ENCODE measurements at places on chromosomes 7 and 10.

DNA sequence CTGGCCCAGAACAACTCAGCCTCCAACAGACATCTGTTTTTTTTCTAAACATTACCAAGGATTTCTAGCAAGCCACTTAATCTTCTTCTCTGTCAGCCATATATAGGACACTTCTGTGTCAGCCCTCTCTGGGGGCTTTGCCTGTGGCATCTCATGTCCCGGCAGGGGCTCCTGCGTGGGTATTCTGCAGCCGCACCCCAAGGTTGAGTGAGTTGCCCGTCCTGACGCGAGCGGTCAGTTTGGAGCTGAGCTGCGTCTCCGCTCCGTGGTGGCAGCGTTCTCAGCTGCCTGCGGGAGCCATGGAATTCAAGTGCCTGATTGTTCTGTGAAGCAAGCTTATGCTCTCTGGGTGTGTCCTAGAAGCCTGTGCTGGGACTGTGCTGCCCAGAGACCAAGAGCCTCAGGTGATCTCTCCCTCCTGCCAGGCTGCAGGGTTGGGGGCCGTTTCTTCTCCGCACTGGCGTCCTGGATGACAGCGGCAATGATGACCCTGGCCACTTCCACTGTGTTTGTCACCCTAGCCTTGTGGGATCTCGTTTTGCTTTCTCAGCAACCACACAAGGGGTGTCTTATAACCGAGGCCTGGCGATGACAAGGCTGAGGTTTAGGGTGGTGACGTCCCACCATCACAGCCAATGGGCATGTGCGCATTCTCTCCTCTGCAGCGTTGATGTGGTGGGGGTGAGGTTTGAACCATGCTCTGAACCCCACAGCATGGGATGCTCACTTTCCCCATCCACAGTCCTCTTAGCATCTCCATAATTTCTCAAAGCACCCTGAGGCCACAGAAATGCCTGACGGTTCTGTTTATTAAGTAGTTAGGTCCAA lies 612.6 kb upstream of the FOXK1 start:
- DNase-seq = no peak

DNA sequence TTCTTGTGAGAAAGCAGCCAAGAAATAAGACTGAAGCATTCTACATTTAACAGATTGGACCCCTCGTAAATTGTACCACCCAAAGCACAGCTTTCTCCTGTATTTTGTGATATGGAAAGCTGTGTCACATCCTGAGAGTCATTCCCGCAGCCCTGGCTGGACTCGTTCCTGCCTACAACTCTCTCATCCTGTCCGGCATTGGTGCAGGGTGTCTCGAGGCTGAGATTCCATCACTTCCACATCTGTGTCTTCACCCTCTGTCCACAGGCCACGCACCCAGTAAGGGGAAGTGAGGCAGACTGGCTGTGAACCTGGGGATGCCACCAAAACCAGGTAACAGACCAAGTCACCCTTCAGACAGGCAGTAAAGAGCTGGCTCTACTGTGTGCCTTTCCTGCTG lies 146.2 kb upstream of the KLF6 start:
- no peak for DNase-seq

DNA sequence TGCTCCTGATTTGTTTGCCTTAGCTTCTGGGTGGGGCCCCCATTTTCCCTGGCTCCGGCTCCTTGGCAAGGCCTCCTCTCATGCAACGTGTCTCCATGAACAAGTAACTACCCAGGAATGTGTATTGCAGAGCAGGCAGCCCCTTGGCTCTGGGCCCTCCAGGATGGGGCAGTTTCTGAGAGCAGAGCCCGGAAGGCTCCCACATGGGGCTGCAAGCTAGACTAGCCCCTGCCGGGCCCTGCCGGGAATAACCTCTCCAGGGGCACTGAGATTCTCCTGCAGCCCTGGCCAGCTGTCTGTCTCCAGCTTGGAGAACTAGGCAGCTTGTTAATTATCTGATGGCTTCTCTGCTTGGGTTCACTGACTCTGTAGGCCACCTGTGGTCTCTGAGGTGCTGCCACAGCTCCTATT lies 184.0 kb upstream of the INHBA start:
- DNase-seq = no peak

DNA sequence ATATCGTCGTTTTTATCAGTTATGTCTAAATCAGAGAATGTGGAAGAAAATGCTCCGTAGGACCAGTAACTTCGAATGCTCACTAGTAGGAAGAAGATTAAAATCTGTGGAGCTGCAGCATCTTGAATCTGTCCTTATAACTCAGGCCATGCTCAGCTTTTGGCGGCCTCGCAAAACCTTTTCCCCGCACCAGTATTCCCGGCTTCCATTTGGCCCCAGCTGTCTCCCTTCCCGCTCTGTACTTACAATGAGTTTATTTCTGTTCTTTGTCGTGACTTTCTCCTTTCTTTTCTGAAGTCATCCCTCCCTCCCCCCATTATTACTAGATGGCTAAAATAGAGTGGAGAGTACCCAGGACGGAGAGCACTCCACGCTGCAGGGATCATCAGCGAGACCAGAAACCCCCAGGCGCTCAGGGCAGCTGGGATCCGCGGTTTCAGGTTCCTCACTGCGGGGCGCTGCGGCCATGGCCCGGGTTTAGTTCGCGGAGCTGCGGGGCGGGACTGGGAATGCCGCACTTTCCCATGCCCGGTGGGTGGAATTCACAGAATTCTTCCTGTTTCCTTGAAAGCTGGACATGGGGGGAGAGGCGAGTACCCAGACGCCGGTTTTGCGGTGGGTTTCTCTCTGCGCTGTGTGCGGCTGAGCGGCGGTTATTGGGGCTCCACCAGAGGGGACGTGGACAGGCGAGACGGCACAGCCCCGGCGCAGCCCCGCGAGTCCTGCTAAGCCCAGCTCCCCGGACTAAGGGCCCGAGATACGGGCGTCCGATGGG lies 183.5 kb downstream of the POM121L12 start:
- DNase-seq = no peak

DNA sequence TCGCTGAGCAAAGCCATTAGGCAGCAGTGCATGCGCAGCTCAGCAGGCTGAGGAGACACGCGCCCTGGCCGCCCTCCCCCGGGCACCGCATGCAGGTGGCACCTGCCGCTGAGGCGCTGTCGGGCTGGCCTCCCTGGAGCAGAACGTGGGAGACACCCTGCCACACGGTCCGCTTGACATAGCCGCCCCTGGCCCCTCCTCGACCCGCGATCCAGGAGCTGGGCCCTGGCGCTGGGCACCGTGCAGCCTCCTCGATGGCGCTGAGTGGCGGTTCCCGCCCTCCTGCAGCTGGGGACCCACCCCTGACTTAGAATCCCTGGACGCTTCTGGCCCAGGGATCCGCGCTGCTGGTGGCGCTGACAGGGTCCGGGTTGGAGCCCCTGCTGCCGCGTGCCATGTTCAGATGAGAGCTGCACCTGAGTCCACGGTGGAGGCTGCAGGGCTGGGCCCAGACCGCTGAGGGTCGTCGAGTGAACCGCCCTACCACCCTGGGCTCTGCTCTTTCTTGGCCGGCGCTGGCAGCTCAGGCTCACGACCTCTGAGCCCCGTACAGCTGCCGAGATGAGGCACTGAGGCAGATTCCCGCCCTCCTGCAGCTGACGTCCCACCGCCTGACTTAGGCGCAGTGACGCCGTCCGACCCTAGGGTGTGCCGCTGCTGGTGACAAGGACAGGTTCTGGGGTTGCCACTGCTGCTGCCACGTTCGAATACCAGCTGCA lies 116.8 kb downstream of the OR13A1 start:
- no peak for DNase-seq

DNA sequence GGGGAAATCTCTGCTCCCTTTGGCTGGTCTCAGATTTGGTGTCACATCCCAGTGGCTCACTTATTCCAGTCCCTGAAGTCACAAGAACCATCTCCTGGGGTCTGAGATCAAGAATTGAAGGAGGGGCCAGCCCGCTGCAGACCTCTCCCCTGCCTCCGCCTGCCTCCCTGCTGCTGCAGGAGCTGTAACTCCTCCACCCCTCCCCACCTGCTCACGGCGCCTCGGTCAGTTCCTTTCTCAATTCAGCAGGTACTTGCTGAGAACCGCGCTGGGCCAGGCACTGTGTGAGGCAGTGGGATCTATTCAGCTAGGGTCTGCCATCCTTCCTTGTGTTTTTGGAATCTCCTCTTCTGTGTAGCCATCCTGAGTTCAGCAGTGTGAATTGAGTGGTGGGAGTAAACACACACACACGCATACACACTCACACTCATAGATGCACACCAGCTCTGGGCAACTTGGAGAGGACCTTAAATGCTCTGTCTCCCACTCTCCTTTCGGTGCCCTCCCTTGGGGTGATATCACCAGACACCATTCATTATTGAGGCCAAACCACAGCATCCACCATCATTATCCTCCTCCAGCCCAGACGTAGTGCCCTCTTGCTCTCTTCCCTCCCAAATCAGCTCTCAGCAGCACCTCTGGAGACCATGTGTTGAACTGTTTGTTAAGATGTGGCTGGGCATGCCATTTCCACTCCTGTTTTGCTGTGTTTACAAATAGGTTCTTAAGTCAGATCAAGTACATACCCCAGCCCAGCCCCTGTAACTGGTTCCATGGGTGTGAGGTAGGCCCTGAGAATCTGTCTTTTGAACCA lies 22.0 kb upstream of the ANKRD2 start:
- no peak for DNase-seq

DNA sequence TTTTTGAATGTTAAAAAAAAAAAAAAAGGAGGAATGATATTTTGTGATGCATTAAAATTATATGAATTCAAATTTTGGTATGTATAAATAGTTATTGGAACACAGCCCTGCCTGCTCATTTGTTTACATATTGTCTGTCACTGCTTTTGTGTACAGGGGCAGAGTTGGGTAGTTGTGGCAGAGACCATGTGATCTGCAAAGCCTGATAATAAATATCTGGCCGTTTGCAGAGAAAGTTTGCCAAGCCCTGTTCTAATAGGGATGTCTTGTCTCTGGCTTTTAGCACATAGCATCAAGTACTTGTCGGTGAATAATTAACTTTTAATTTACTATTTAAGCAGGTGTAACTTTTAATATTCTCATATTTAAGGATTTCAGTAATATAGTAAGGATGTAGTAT lies 19.8 kb downstream of the TSPAN13 start:
- no peak for DNase-seq

- no peak for DNase-seq
Observed at GRCh38 chr10:114283535-114284234, 44.6 kb downstream of the VWA2 start.

- DNase-seq = no peak
Observed at GRCh38 chr10:57507788-57508187, 759.9 kb downstream of the IPMK start.

- no peak for DNase-seq
Observed at GRCh38 chr7:159142730-159143129, 1.9 kb downstream of the VIPR2 start.

DNA sequence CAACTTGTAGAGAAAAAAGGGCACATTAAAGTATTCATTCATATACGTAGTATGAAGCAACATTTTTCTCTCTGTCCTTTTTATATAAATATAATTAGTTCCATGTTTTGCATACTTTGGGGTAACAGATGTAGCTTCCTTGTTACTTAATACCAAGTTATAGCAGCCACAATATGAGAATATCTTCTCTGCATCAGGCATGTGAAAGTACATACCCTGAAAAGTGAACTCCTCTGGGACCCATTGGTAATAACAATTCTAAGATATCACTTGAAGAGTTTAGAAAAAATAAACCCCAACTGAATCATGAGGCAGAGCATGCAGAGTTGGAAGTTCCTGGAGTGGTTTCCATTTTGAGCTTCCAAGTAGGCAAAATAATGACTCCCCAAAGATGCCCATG lies 2.4 kb upstream of the CRPPA start:
- DNase-seq = no peak

DNA sequence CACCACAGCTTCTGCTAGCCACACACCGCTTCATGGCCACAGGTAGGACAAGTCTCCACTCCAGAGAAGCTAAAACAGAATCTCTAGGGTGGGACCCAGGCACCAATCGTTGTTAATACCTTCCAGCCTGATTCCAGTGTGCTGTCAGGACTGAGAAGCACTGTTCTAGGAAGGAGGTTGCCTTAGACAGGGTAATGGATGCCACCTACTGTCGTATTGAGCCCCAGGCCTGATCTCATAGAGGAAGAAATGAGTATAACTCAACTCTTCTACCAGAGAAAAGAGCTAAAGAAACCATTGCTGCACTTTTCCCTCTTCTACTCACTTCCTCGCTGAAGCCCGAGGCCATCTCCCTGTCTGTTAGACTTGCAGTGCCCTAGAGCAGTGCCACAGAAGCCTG lies 31.8 kb downstream of the CNNM1 start:
- no peak for DNase-seq

GRCh38 chr10:121687095-121687813 lies 89.0 kb upstream of the FGFR2 start:
- DNase-seq = no peak

DNA sequence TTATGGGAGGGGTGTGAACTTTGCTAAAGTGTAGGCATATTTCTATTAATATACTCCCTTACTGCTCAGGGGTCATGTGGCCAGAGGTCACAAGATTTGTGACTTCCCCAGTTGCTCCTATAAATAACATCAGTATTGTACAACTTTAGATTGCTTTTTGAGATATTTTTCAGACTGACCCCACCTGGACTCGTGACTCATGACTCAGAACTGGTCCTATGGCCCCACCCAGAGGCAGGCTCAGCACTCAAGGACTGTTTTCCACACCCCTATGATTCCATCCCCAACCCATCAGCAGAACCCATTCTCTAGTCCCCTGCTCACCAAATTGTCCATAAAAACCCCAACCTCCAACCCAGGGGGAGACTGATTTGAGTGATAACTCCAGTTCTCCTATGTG lies 2.7 kb upstream of the CUL2 start:
- no peak for DNase-seq

DNA sequence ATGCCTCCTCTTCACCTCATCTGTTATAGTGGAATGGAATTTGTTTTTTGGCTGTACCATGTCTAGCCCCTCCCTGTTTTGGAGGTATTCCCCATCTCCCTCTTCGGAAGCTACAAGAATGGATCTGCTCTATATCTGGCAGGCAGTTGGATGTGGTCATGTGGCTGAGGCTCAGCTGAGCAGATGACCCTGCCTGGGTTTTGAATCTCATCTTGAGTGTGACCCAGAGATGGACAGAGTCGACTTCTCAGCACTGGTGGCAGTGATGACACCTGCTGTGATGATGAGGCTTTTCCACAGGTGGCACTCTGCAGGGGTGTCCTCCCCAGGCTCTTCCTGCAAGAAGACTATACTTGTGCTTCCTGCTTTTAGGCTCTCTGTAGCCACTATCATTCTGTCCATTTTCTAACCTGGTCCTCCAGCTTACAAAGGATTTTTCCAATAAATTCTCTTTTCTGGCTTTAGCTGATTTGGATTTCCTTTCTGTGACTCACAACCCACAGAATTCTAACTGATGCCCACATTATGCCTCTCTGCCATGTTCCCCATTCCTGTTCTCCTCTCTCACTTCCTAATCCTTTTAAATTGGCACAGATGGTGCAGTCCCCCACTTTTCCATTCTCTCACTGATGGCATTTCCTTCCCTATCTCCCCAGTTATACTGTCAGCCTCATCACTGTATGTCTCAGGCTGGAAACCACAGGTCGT lies 7.5 kb upstream of the ARHGAP22 start:
- DNase-seq = no peak

Data from stimulated activated CD4-positive, alpha-beta T cell treated with anti-CD3 and anti-CD28 coated beads, Interleukin-4, amount 100 ng/mL, for 1 hour (primary cell).